GM23338 (cell line): ENCODE measurements at places on chromosomes 4 and X. TPM values are rescaled to one million over a fixed set of nuclear protein-coding genes. Genes with fewer than 3 reads are reported as not detected.

HHIP gene
- total RNA-seq, result 1.5 and 2.5 TPM in 2 replicates

TASL gene
- total RNA-seq, result not detected in 2 replicates

GRCh38 chrX:17440836-17441235 is 65.8 kb downstream of the NHS start:
- H3K4me1 ChIP-seq, result peaks cover 3% of the 10 kb centered on the region; the same call in 1 of the 2 replicates
- DNase-seq, result no peak
- no peak overlapping the region for H3K27ac ChIP-seq

GRCh38 chr4:26889356-26889755 is 28.7 kb downstream of the STIM2 start:
- no peaks in the 10 kb centered on the region; the same call in 1 of the 2 replicates for H3K4me1 ChIP-seq
- H3K27ac ChIP-seq, result no peak overlapping the region
- H3K36me3 ChIP-seq, result no peaks in the 10 kb centered on the region
- H3K27me3 ChIP-seq, result no peaks in the 10 kb centered on the region
- no peak overlapping the region for H3K4me3 ChIP-seq
- DNase-seq, result no peak

DNA sequence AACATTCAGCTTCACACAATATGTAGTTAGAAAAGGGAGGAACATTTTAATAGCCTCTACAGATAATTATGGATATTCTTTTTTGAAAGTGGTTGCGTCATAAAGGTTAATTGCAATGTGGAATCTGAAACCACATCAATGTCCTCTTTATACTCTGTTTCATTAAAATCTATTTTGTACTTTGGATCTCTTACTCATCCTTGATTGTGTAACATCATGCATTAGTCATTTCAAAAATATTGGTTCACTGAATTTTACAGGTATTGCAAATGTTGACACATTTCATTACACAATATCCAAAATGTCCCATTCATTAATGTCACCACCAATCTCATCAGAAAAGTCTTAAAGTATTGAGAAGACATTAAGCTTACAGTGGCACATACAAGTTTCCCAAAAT is 62.7 kb upstream of the USP9X start:
- H3K27ac ChIP-seq, result no peak overlapping the region
- no peak overlapping the region for H3K4me3 ChIP-seq
- H3K36me3 ChIP-seq, result no peaks in the 10 kb centered on the region
- peaks cover 16% of the 10 kb centered on the region for H3K4me1 ChIP-seq

- no peak for DNase-seq
- no peaks in the 10 kb centered on the region for H3K36me3 ChIP-seq
Observed at GRCh38 chr4:14583331-14583730, 418.9 kb upstream of the CPEB2 start.

DNA sequence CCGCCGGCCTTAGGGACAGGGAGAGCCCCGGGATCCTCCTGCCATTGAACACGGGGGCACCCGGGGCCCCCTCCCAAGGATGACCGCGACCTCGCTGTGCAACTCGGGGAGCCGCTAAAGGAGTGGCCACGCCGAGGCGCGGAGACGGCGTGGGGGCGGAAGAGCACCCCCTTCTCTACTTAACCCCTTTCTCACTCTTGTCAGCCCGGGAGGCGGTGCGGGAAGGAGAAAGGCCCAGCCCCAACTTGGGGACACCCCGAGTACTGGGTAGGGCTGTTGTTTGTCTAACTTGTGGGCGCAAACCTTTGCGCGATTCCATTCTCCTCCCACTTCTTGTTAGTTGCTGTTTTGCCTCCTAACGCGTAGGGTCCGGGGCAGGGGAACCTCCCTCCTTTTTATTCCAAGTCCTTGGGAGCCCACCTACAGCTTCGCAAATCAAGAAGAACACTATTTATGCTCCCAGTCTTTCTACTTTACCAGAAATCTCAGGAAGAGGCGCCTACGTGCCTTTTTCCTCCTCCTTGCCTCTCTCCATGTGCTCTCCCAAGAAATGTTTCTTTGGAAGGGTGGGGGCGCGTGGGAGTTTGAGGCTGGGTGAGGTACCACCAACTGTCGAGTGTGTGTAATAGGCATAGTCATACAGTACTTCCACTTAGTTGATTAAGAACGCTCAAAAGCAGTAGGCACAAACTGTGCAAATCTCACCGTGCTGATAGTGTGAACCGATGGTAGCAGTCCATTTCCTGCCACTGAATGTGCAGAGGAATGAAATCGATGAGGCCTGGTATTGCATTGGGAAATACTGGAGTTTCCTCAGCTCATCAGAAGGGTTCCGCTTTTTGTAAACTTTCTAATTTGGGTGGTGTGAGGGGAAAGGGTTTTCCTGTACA is 813 bp downstream of the DIAPH2 start:
- peak; percentile 22 for DNase-seq
- H3K36me3 ChIP-seq, result no peaks in the 10 kb centered on the region
- H3K4me3 ChIP-seq, result peak overlapping the region; percentile 69
- H3K27me3 ChIP-seq, result no peaks in the 10 kb centered on the region
